Activated CD4-positive, alpha-beta T cell treated with anti-CD3 and anti-CD28 coated beads, Interleukin-2, amount 50 U/mL, for 4 hours (primary cell): ENCODE measurements at places on chromosomes 2 and 18.

GRCh38 chr2:71756280-71756906 lies 303.0 kb downstream of the DYSF start:
- no peak for DNase-seq

DNA sequence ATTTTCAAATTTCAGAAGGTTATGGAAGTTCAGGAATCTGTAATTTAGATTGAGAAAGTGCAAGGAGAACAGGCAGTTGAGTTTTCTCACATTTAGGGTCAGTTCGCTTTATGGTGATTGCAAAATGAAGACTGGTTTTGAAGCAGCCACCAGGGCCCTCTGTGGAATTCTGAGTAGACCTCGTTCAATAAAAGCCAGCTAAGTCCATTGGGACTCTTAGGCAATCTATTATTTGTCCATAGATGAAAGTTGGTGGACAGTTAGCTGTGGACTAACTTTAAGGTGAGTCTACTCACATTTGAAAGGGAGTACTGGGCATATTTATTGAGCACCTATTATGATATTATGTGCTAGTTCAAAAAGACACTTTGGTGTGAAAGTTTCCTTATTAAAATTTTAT lies 266.3 kb upstream of the LINC00305 start:
- DNase-seq, result no peak

- DNase-seq, result no peak
Observed at GRCh38 chr2:3493615-3494007, 25.7 kb downstream of the ADI1 start.

- DNase-seq, result no peak
Observed at GRCh38 chr2:85066006-85066740, 67.0 kb upstream of the TCF7L1 start.

DNA sequence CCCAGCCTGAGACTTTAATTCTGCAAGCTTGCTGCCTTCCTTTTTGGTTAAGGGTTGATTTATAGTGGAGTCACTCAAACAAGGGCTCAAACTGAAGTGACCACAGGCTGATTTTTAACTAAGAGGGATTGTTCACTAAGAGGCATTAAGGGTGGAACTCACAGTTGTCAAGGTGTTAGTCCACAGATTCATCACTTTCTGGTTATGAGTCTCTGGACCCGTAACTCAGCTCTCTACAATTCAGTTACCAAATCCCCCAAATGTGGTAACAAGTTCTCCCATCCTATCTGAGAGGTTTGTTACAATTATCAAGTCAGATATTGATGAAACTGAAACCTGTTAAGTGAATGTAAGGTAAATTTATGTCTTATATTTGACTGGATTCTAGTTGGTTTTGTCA lies 185.9 kb upstream of the KLHL14 start:
- no peak for DNase-seq

GRCh38 chr2:67400560-67401485 lies 3.7 kb downstream of the ETAA1 start:
- no peak for DNase-seq

GRCh38 chr2:227406177-227407031 lies 18.7 kb upstream of the SCYGR1 start:
- no peak for DNase-seq

GRCh38 chr2:89763254-89763580 lies 1071.7 kb downstream of the RPIA start:
- no peak for DNase-seq

DNA sequence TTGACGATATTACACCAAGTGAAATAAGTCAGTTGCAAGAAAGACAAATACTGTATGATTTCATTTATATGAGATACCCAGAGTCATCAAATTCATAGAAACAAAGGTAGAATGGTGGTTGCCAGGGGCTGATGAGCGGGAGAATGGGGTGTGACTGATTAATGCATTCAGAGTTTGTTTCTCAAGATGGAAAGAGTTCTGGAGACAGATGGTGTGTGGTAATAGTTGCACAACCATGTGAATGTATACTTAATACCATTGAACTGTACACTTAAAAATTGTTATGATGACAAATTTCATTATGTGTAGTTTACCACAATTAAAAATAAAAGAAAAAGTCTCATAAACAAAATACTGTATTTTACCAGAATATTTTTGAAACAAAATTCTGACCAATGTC lies 117.3 kb downstream of the PIGN start:
- DNase-seq, result no peak

- DNase-seq, result no peak
Observed at GRCh38 chr2:204180649-204181048, 244.1 kb downstream of the ICOS start.

DNA sequence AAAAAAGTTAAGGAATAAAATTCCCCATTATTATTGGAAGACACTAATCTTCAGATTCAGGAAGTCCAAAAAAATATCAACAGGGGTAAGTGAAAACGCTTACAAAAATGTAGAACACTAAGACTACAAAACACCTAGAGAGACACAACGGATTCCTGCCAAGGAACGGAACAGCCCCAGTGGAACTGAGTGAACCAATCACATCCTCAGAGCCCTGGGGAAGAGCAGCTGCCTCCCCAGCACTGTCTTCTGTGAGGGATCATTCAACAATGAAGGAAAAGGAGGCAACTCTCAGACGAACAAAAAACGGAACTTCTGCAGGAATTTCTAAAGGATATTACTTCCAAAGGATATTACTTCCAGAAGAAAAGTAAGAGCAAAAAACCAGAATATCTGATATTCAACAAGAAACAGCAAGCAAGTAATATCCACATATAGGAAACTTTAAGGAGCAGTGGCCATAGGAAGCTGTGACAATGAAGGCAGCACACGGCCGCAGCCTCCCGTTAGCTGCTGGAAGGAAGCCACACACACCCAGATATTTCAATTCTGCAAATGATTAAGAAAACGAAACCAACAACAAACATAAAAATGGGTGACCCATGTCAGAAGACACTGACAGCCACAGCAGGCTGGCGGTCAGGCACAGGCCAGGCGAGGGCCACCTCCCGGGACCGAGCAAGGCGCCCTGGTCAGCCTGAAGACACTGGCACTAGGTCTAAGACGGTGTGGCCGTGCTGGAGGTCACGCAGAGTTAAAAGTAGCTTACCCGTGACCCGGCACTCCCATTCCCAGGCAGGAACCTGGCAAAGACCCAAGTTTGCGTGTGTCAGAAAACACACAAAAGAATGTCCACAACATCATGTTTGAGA lies 81.8 kb downstream of the HDAC4 start:
- no peak for DNase-seq

- no peak for DNase-seq
Observed at GRCh38 chr2:43054367-43054766, 172.0 kb downstream of the ZFP36L2 start.

- DNase-seq, result no peak
Observed at GRCh38 chr2:12251121-12251520, 465.6 kb upstream of the TRIB2 start.

DNA sequence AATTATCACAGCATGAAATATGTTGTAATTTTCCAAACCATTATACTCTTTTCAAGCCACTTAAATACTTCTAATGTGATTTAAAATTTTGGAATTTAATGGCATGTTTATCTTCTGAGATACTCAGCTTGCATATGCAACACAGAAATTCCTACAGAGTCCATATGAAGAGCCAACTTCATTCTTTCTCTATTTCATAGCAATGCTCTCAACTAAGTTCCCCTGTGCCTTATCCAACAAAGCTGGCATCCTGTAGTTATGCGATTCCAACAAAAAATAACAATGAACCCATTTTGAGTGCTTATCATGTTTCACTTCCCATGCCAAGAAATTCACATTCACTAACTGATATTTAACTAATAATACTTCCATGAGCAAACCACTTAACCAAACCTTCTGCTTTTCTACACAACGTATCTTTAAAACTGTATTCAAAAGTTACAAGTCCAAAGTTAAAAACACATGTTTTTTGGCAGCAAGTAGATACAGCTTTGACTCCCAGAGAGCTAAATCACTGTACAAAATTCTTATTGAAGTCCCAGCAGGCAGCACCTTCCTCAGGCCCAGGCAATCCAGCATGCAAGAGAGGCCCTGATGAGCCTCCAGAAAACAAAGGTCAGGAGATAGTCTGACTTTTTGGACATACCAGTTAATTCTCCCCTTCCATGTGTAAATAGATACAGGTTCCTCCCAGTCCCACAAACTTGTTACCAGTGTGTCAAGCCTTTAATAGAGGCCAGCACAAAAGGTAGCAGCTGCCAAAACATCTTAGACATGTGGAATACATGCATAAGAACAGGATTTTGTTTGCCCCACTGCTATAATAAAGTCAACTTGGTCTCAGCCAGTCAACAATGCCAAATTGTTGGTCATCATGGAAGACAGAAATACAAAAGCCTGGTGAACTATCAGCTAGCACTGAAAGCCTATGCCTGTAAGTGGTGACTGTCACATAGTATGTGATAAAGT lies 113.1 kb upstream of the WDR75 start:
- DNase-seq, result no peak

- no peak for DNase-seq
Observed at GRCh38 chr2:230267059-230267458, 41.5 kb downstream of the SP140 start.

DNA sequence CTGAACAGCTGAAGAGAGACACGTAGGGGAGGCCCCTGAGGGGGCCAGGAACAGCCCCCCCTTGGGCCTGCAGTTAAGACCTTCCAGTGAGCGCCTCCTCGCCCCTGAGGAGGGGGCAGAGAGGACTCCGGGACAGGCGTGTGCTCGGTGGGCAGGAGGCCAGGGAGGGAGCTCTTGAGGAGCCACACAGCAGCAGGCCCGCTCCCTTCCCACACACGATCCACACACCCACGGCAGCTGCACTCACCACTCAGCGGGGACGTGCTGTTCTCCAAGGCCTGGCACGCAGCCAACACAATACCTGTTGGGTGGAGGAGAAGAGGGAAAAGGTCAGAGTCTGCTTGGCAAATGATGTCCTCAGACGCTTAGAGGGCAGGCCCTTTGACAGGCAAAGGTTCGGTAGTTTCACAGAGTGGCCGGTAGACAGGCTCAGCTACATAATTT lies 39.0 kb downstream of the TGFA start:
- DNase-seq, result no peak
